ENCODE measurements at places on chromosomes 1 and 21.

DNA sequence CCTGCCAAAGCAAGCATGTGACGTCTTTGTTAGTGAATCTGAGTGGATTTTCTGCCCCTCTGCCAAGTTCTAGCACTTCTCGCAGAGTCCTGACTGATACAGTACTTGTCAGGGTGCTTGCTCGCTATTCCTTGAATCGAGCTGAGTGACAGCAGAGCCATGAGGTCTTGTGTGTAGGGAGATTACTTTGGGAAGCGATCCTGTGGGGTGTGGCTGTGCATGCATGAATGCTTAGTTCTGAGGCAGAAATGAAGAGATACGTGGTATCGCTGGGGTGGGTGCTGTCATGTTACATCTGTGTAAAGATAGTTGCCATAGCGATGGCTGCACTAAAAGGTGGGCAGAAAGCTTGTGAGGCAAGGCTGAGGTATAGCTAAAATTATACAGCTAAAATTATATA is 19.3 kb upstream of the DNAJC28 start:
- DNase-seq, result no peak

- no peak for DNase-seq
Measured at GRCh38 chr1:207501071-207501470, 5.1 kb downstream of the CR1 start.

DNA sequence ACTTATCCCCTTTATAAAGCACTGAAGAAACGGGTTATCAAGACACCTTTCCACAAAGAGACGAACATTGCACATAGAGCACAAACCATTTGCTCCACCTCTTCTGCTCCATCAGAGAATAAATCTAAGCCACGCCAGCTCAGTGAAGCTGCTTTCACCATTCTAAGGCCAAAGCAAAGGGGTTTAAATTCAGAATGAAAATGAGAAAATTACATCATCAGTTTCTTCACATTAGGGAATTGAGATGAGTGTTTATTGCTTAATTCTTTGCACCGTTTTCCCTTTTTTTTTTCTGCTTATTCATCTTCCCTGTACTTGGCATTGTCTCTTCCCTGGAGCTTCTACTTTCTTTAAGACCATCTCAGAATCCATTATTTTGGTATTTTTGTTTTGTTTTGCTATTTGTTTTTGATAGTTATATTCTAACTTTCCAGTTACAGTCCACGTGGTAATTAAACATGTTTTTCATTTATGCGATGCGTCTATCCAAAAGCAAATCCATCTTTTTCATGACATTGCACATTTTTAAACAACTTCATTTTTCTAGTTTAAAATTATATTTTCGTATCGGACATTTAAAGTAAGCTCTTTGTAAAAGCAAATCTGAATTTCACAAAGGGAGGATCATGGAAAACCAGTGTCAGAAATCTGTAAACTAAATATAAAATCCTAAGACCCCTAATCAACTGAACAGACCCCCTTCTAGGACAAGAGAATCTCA is 1.9 kb upstream of the OR2T34 start:
- DNase-seq, result no peak

DNA sequence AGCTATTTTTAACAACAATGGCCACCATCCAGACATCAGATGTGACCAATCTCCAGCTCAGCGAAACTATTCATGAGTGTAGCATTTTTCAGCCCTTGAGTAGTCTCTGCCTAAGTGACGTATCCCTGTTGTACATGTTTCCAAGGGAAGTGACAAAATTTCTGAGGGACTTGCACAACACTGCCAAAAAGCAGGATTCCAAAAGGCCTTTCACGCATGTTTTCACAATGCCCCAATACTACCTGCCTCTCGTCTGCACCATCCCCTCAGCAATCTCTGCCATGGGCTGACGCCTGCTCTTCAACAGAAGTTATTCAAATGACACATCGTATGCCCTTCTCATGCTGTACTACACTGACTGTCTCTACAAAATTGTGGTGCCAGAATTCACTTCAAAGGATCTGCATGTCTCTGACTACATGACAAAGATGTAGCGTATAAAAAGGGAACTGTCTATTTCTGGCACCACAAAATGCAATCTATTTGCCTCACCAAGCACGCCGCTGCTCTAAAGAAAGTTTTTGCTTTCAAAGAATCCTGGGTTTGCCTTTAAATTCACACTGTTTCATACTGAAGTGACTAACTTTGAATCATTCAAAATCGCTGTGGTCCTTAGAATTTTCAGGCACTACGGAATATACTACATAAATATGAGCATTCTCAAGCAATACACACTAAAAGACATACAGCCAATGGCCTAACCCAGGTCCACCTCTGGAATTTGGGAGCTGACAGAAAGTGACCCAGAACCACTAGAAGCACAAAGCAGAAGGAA is 32.9 kb downstream of the JAK1 start:
- DNase-seq, result peak; percentile 95

DNA sequence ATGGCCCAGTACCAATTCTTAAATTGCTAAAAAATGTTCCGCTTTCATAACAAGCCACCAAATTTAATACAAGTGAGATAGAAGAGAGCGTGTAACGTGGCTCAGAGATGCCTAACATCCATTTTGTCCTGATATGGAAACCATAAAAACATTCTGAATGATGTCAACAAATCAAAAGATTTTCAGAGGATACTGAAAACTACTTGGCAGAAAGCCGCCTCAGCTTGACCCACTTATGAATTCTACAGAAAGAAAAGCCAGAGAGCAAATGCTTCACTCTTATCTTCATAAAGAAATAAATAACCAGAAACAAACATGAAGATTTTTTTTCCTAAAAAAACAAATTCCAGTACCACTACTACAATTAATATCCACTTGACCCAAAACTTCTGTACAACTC is 41.2 kb downstream of the OMA1 start:
- DNase-seq, result peak; percentile 7

DNA sequence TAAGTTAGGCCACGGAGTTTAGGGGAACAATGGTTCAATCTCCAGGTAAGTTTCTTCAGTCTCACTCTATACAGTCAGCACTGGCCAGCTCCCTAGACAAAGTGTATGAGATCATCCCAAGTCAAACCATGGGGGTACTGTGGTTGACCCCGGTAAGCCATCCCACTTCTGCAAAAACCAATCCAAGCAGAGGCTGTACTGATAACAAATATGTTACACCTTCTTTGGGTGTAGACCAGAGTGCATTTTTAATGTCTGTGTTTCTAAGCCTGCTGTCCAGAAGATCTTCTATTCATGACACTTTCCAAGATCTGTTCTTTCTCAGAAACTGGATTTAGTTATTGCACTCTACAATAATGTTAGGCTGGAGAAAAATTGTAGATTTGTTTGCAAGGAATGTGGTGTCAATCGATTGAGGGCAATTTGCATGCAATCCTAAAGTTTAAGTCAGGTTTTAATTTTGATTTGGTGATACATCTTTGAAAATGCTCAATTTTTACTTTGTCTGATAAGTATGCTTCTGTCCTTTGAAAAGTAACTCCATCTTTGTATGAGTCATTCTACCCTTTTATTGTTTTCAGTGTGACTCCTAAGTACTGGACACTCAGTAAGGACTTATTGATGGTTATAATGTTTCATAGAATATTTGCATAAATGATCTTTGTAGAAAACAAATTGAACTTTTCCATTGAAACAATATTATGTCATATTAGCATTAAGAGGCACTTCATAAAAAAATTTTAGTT is 152.4 kb downstream of the HLX start:
- DNase-seq, result no peak

- DNase-seq, result no peak
Measured at GRCh38 chr21:37530901-37531351, 164.4 kb downstream of the DYRK1A start.

DNA sequence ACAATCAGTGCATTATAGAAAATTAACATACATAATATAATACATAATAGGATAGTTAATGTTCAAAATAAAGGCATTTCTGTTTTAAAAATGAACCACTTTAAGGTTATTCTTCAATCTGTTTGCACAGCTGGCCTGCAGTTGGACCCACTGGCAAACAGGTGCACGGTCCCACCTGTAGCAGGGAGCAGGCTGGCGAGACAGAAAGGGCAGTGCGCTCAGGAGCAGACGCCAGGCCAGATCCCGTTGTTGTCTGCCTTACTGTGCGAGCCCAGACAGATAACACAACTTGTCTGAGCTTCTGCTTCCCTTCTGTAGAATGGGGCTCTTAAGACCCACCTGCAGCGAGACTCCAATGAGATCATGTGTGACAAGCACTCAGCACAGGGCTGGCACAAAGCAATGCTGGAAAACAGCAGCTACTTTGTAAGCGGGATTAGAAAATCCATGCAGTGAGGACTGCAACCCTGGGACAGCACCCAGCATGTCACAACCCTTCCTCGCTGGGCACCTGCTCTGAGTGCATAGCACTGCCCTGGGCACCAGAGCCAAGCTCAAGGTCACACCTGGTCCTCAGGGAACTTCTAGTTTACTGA is 33.5 kb downstream of the VPS26C start:
- DNase-seq, result no peak

DNA sequence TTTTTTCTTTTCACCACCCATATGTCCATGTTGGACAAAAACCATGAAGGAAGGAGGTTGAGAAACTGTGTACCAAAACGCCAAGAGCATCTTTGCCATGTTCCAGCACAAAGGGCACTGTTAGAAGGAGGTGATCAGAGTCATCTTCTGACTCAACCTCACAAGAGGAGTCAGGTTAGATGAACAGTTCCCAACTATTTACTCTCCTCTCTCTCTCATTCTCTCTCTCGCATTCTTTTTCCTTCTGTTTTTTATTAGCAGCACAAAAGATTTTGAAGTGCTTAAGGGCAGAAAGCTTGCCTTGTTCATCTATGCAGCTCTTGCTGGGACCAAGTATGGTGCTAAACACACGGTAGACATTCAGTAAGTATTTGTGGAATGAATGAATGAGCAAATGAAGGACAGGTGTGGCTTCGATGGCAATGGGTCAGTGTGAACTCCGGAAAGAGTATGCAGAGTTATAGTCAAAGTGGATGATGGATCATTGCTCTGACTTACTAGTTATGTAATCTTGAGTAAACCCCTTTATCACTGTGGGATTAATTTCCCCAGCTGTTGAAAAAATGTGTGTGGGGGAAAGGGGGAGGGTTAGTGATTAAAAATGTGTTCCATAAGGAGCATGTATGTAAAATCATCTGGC is 33.9 kb downstream of the DDR2 start:
- no peak for DNase-seq

DNA sequence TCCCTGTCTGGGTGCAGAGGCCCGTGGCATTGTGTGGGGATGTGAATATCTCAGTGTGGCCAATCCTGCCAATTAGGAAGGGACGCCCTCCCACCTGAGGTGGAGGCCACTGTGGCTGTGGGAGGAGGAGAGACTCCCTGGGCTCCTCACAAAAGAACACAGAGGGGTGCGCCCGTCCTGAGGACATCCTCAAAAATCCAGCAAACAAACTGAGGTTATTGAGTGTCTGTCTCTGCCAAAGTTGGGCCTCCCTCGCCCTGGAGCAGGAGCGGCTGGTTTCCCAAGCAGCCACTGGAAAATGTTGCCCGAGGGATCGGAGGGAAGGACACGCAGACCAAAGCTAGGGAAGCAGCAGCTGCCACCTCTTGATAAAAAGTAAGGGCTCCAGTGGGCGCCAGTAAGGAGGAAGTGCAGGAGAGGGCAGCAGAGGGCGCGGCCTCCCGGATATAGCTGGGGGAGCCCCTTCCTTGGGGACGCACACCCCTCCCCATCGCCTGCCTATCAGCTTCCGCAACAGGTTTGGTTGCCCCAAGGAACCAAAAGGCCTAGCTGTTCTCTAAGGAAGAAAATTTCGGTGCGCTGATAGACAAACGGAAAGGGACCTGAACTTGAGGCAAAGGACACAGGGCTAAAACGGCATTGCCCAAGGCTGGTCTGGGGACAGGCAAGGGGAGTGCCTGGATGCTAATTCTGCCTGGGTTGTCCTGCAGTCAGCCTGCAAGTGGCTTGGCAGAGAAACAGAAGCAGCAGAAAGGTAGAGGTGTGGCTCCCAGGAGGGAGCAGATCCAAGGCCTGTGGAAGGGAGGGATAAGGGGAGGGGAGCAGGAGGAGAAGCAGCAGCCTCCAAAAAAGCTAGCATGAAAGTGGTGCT is 1.7 kb upstream of the GRIK3 start:
- DNase-seq, result no peak

DNA sequence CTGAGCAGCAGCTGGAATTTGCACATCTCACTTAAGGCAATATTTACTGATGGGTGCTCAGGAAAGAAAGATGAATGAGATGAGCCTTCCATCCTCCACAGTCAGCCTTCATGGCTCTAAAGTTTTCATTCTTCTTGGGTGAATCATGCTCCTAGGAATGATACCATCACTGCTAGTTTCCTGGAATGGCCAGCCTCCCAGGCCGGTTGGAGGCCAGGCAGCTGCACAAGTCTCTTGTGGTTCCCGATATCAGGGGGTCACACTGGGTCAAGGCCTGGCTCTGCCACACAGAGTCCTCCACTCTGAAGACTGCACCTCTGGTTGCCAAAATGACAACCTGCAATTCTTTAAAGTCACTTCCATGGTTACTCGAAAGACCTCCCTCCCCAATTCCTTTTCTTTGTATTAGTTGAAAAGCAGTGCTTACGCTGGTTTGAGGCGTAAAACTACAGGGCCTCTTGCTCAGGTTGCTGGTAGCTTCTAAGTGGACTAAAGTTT is 46.2 kb upstream of the PALMD start:
- peak; percentile 90 for DNase-seq

GRCh38 chr1:8202182-8202905 is 115.6 kb upstream of the SLC45A1 start:
- peak; percentile 90 for DNase-seq

DNA sequence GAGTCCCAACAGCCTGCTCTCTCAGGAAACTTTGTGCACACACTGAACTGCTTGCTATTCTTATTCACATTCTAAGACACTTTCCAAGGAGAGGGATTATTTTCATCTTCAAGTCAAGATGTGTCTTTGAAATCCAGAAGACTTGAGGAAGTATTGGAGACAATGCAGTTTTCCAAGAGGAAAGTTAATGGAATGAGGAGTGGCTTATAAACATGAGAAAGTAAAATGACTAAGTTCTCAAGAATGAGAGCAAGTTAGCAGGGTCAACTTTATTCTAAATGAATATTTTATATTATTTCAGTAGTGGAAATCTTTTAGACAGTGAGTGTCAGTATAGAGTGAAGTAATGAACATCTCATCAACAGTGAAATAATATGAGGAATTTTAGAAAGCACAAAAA is 1239.3 kb downstream of the MRPL39 start:
- peak; percentile 1 for DNase-seq

DNA sequence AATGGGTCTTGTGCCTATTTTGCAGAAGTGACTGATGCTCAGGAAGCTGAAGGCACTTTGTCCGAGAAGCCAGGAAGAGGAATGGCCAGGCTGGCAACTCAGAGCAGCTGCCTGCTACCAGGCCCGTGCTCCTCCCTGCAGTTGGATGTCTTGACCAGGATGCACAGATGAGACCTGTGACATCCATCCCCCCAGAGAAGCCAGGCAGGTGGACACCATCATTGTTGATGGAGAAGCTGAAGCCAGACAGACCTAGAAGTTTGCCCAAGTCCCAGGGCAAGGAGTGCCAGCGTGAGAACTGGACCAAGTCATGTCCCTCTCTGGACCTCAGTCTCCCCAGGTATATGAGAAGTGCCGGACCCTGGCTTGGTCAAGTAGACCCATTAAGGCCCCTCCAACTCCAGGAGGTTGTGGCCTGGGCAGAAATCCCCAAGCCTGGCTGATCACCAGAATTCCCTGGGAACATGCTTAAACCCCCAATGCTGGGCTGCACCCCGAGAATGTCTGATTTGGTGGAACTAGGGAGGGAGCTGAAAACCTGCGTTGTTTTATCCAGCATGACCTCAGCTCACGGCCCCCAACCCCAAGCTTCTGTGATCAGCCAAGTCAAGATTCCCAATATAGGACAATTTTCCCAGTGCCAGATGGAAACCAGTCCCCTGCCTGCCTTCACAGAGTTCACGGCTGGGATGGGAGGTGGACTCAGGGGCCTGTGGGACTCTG is 82.4 kb downstream of the CAMK2N1 start:
- DNase-seq, result no peak

All from choroid plexus epithelial cell (primary cell).